ENCODE measurements at places on chromosomes 3 and 15. TPM values are rescaled to one million over a fixed set of nuclear protein-coding genes. Genes with fewer than 3 reads are reported as not detected.

RFC4 gene
- 24.0 TPM for total RNA-seq

ABHD2 gene
- total RNA-seq = 15.2 TPM

PARP15 gene
- total RNA-seq = 3.2 TPM

TGFBR2 gene
- 47.7 TPM for total RNA-seq

GABRR3 gene
- not detected for total RNA-seq

PCYT1A gene
- 34.7 TPM for total RNA-seq

PLSCR2 gene
- not detected for total RNA-seq

ABHD6 gene
- total RNA-seq = 7.1 TPM

PAQR9 gene
- total RNA-seq = not detected

SCN5A gene
- total RNA-seq = 1.9 TPM

PRSS50 gene
- total RNA-seq = 0.09 TPM

ALDH1A2 gene
- 24.7 TPM for total RNA-seq

GOLGA8J gene
- total RNA-seq = 0.09 TPM

VPS33B gene
- 7.9 TPM for total RNA-seq

PLA2G4F gene
- total RNA-seq = not detected

TMEM266 gene
- total RNA-seq = 0.13 TPM

PLA2G4D gene
- total RNA-seq = not detected

SNX4 gene
- total RNA-seq = 35.8 TPM

ZNF662 gene
- 13.0 TPM for total RNA-seq

SPESP1 gene
- 2.7 TPM for total RNA-seq

IGF2BP2 gene
- 32.6 TPM for total RNA-seq

TIMP4 gene
- total RNA-seq = 2.8 TPM

GRIP2 gene
- 14.9 TPM for total RNA-seq

PPP1R14D gene
- not detected for total RNA-seq

FAM107A gene
- 0.84 TPM for total RNA-seq

ILDR1 gene
- 0.22 TPM for total RNA-seq

TMC3 gene
- total RNA-seq = 0.04 TPM

CAMK2N2 gene
- 0.04 TPM for total RNA-seq

PPP2R3A gene
- 64.6 TPM for total RNA-seq

APOD gene
- total RNA-seq = 19.2 TPM

TM6SF1 gene
- 33.9 TPM for total RNA-seq

CCDC13 gene
- 0.35 TPM for total RNA-seq

CPNE9 gene
- total RNA-seq = 0.09 TPM

IQCF5 gene
- total RNA-seq = not detected

RTP3 gene
- total RNA-seq = 0.04 TPM

KIF15 gene
- 9.6 TPM for total RNA-seq

All from muscle of leg (tissue), 16 donors.